HS-5 (cell line): ENCODE measurements at places on chromosomes 7 and 10.

- no peak for DNase-seq
Observed at GRCh38 chr7:88299126-88299525, 7.6 kb downstream of the STEAP4 start.

GRCh38 chr10:7700577-7701125, 2.5 kb upstream of the ITIH2 start:
- peak; percentile 18 for DNase-seq

DNA sequence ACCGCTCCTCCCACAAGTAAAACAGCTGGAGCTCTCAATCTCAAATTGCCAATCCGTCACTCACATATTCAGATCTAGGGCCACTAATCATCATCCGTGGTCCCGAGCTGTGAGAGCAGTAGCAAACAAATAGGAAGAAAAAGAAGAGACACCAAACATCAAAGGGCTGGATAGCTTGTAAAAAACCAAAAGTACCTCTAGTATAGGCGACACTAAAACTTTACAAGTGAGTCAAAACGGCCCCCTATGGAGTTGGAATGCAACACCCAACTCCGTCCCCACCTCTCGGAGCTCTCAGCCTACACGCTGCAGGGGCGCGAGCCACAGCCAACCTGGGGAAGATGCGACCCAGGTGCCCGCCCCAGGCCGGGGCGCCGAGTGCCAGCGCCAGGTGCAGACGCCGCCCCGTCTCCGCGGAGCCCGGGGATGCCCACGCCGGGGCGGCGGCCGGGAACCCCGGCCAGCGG, 581 bp downstream of the FAM3C start:
- DNase-seq: no peak

GRCh38 chr10:66180021-66180420, 745.8 kb upstream of the LRRTM3 start:
- DNase-seq: no peak

GRCh38 chr7:101841328-101841727, 23.9 kb downstream of the CUX1 start:
- DNase-seq: no peak

DNA sequence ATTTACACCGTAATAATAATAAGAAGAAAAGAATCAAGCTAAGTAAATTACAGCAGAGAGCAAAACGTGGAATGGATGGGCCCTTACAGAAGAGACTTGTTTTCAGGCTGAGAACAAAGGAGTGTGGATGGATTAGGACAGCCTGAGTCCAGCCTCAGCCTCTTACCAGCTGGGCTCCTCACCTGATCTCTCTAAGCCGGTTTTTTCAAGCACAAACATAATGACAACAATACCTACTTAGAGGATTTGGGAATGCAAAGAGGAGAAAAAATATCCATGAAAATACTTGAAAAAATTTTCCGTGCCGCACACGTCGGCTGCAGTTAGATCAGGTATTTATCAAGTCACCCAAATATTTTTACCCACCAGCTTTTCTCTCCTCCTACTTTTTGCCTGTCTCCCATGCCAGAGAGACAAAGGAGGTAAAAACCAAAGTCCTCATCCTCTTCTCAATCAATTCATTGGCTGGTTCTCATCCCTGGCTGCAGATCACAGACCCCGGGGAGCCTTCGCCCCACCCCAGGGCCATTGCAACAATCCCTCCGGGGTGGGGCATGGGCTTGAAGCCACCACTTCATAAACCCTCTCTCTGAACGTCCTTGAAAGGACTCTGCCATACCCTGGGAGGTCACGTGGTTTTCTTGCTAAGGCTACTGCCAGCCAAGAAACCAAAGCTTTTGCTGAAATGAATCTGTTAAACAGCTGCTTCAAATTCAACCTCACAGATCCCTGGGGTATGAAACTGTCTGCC, 29.7 kb upstream of the GTF2I start:
- no peak for DNase-seq

GRCh38 chr10:111936143-111936542, 247.4 kb downstream of the GPAM start:
- DNase-seq: no peak

DNA sequence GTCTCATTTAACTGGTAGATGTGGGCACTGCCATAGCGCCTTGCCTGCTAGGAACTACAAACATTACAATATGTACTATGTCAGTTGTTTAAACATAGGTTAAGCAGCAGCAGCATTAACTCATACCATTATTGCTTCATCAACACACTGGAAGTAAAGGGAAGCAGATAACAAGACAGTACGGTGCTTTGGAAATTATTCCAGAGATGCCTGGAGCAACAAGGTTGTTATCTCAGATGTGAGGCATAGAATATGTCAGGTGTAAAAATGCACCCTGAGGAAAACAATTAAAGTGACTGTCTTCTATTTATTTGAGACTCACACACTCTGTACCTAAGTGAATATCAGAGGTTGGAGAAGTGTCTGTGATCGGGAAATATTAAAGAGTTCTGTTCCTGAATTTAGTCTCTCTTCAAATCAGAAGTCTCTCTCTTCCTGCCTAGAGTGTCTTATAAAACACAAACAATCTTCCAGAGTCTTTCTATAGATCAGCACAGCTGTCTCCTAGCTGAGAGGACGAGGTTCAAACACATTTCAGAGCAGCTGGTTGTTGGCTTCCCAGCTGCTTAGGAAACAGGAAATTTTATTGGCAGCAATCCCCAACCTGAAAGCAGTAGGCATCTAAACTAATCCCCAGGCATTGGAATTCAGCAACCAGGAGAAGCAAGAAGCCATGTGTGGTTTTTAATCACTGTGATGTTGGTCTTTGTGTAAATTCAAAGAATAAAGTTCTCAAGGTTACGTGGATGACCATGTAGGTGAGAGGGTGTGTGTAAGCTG, 994.4 kb upstream of the LRRTM3 start:
- DNase-seq: no peak

- no peak for DNase-seq
Observed at GRCh38 chr10:100872034-100872791, 40.5 kb upstream of the SLF2 start.

DNA sequence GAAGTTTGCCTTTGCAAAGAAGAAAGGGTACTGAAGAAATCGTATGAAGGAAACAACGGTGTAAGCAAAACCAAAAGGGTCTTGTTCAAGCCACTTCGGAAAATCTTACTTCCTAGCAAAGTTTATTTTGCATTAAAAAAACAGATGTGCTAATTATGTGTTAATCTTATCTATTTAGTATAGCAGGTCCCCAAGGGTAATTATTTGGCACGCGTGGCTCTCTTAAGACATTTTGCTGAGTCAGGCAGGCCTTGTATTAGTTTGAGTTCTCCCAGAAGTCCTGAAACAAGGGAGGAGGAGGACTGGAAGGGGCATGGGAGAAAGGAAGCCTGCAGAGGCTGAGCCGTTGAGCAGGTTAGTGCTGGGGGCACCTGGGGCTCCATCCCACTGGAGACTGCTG, 44.9 kb downstream of the TMEM178B start:
- DNase-seq: no peak

DNA sequence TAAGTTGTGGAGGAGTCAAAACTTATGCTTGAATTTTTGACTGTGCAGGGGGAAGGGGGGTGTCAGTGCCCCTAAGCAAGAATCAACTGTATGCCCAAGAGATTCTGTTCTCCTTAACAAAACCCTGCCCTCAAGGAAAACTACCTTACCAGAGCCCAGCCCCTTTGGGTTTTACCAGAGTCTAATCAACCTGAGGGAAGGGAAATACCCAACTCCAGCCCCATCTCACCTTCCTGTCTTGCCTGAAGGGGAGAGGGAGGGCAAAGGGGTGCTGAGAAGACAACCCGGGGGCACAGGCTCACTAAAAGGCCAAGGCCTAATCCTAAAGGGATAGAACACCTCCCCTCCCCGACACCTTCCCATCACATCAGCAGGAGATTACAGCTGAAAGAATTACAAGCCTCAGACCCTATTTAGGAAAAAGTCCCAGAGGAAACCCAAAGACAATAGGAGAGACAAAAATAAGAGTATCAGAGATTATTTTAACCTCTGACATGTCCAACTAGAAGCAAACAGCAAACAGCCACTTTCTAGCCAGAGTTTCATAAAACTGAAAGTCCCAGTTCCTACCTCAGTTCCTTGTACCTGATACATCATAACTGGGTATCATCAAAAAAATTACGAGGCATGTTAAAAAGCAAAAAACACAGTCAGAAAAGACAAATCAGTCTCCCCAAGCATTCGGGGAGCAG, 26.8 kb upstream of the C7orf33 start:
- DNase-seq: no peak

- no peak for DNase-seq
Observed at GRCh38 chr10:88106366-88106765, 242.9 kb downstream of the PTEN start.

- peak; percentile 43 for DNase-seq
Observed at GRCh38 chr10:103168438-103168837, 24.6 kb downstream of the NT5C2 start.

GRCh38 chr7:84914598-84914997, 272.3 kb downstream of the SEMA3D start:
- DNase-seq: no peak

- DNase-seq: no peak
Observed at GRCh38 chr10:63866747-63867140, 345.5 kb downstream of the REEP3 start.

GRCh38 chr7:55363386-55364170, 1.6 kb upstream of the LANCL2 start:
- no peak for DNase-seq

GRCh38 chr10:83517456-83517855, 621.9 kb upstream of the GHITM start:
- no peak for DNase-seq

DNA sequence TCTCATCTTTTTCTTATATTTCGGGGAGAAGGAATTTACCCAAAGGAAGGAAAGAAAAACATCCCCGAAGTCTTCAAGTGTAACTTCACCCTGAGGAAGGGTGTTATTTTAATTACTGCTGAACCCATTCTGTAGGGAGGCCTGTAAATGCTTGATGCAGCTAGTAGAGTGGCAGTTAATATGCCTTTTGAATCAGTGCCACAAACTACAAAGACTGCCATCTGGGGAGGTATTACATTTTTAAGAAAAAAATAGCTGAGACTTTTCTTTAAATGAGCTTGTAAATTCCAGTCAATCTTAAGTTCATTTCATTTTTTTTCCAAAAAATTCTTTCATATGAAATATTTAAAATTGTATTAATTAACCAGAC, 233.1 kb upstream of the FERD3L start:
- DNase-seq: no peak

DNA sequence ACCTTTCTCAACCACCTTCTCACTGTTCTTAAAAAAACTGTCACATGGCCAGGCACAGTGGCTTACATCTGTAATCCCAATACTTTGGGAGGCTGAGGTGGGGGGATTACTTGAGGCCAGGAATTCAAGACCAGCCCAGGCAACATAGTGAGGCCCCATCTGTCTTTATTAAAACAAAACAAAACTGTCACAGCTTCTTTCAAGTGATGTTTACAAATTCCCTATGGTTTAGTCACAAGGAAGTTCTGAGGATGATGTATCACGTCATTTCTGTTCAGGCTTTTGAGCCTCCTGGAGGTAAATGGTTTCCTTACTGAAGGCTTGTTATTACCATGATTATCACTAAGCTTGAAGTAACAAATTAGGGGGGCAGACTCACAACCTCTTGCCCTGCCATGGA, 186.2 kb downstream of the CFTR start:
- DNase-seq: peak; percentile 25

- DNase-seq: no peak
Observed at GRCh38 chr7:128171-129080, 63.9 kb upstream of the FAM20C start.

DNA sequence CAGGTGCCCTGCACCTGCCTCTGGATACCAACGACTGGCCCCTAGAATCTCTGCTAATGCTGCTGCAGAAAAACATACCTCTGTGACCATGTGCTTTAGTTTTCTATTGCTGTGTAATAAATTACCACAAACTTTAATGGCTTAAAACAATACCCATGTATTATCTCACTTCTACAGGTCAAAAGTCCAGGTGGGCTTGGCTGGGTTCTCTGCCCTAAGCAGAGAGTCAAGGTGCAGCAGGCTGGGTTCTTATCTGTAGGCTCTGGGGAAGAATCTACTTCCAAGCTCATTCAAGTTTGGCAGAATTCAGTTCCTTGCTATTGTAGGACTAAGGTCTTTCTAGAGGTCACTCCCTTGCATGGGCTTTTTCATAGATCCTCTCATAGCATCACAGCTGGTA, 52.3 kb downstream of the CCDC71L start:
- no peak for DNase-seq

GRCh38 chr10:111063471-111063870, 13.4 kb upstream of the ADRA2A start:
- DNase-seq: no peak

DNA sequence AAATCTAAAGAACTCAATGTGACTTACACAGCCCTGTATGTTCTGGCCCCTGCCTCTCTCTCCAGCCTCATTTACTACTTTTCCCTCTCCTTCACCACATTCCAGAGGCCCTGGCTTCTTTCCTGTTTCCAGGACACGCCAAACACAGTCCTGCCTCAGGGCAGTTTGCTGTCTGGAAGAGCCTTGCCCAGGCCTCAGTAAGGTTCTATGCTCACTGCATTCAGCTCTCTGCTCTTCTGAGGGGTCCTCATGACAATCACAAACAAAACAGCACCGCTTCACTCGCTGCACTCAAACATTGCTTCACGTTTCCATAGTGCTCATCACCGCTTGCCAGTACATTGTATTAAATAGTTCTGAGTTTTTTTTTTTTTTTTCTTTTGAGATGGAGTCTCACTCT, 35.1 kb upstream of the GARS1 start:
- DNase-seq: no peak

DNA sequence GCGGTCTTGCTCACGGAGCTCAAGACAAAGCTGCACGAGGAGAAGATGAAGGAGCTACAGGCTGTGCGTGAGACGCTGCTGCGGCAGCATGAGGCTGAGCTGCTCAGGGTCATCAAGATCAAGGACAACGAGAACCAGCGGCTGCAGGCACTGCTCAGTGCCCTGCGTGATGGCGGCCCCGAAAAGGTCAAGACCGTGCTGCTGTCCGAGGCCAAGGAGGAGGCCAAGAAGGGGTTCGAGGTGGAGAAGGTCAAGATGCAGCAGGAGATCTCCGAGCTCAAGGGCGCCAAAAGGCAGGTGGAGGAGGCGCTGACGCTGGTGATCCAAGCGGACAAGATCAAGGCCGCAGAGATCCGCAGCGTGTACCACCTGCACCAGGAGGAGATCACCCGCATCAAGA, 51.4 kb downstream of the JAKMIP3 start:
- no peak for DNase-seq

DNA sequence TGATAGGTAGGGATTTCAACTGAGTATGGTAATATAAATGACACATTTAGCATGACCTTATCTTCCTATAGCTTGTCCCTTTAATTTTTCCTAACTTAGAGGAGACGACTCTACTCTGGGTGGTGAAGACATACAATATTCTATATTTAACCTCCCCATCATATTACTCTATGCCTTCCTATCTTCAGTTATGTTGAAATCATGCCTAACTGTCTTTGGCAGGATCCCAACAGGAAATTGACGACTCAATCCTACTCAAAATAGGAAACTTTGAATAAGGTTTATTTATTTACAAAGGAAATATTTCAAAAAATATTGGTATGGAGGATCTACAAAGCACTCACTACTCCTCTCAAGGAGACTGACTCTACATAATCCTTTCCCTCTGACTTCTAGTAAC, 24.1 kb upstream of the SEMA3A start:
- DNase-seq: peak; percentile 46

- no peak for DNase-seq
Observed at GRCh38 chr10:117903854-117904253, 142.9 kb downstream of the RAB11FIP2 start.
